ENCODE measurements at places on chromosomes 2 and 18. TPM values are rescaled to one million over a fixed set of nuclear protein-coding genes. Genes with fewer than 3 reads are reported as not detected.

GRCh38 chr2:168528469-168528868, 72.4 kb downstream of the CERS6 start:
- no peak for DNase-seq

- no peak for DNase-seq
These were observed 516.7 kb downstream of the NR4A2 start for GRCh38 chr2:155815851-155816250.

- DNase-seq: no peak
These were observed 243.9 kb upstream of the ID2 start for GRCh38 chr2:8437949-8438400.

DNA sequence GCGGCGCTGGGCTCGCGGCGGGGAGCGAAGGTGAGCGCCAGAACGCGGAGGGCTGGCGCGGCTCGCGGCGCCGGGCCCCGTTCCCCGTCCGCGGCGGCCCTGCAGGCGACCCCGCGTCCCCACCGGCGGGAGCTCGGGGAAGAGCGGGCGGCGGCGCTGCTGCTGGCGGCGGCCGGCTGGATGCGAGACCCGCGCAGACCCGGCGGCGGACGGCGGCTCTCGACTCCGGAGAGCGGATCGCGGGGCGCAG, 213 bp downstream of the DOK6 start:
- no peak for DNase-seq

DNA sequence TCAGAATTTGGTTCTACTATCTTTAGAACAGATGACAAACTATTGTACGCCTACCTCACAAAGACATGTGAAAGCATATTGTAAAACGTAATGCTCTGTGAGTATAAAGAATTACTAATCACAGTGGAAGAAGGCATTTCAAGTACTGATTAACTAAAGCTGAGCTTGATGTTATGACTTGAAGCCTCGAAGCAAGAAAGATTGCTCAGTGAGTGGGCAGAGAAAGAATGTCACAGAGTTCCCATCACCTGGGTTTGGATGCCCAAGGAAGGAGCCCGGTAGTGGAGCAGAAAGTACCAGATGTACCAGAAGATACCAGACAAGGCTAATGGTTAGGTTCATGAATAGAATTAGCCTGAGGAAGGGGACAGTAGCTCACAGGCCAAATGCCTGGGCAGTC, 39.5 kb upstream of the FAM110C start:
- no peak for DNase-seq

DNA sequence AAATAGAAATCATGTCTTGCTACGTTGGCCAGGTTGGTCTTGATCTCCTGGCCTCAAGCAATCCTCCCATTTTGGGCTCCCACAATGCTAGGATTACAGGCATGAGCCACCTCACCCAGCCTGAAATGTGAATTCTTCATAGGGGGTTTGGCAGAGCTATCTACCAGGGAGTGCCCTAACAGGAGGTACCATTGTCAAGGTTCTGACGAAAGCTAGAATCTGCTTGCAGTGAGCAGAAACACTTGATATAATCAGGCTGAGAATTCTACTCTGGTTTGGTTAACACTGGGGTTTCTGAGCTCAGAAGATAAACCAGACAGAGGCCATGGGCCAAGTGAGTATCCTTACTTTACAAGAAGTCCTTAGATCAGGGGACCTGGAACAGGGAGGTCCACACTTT, 7.2 kb upstream of the LAMA3 start:
- DNase-seq: no peak

DNA sequence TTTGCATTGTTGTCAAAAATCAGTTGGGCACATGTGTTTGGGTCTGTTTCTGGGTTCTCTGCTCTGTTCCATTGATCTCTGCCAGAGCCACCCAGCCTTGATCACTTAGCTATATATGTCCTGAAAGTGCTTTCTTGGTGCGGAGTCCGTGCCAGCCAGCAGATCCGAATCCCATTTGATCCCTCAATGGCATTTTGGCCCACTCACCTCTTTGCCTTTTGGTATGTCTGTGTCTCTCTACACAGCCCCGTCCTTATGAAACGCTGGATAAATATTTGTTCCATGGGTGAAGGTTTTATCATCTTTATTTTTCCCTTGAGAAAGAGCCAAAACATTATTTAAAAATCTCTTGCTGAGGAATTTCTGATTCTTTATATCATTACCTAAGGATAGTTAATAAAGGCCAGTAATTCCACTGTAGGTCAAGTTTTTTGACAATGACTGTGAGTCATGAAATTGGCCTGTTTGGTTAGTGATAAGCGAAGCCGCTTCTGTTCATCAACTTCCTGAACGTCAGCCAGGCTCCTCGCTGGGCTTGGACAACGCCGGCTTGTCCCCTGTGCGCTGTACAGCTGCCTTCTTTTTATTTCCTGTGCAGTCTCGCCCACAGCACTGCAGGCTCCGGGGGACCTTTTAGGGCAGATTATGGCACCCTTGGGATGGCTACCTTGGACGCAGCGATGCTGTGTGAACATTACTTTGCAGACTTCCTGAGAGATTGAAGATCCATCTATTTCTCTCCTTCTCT, 24.9 kb downstream of the MTCL1 start:
- DNase-seq: no peak

DNA sequence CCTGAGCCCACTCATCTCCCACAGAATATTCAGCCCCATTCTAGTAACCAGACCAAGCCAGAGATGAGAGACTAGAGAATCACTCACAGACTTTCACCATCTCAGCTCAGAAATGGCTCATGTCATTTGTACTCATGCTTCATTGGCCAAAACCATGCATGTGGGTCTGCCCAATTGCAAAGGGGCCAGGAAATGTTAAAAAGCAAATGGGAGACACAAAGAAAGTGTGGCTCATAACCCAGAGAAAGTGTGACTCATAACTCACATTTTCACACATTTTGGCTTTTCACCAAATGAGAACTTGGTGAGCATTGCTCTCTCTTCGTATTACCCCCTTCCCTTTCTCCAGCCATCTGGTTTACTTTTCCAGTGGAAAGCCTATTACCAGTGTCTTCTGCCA, 66.2 kb downstream of the MDH1 start:
- DNase-seq: no peak

GRCh38 chr2:182917924-182918323, 51.5 kb upstream of the FRZB start:
- DNase-seq: no peak

- DNase-seq: no peak
These were observed 34.9 kb upstream of the AFTPH start for GRCh38 chr2:64489081-64489751.

GRCh38 chr2:206979365-206979764, 40.0 kb downstream of the CPO start:
- no peak for DNase-seq

- no peak for DNase-seq
These were observed 499.3 kb downstream of the PID1 start for GRCh38 chr2:228771774-228772173.

- no peak for DNase-seq
These were observed 879.2 kb upstream of the DDX18 start for GRCh38 chr2:116935097-116935814.

- DNase-seq: no peak
These were observed 987.2 kb upstream of the CELF4 start for GRCh38 chr18:38552732-38553321.

DNA sequence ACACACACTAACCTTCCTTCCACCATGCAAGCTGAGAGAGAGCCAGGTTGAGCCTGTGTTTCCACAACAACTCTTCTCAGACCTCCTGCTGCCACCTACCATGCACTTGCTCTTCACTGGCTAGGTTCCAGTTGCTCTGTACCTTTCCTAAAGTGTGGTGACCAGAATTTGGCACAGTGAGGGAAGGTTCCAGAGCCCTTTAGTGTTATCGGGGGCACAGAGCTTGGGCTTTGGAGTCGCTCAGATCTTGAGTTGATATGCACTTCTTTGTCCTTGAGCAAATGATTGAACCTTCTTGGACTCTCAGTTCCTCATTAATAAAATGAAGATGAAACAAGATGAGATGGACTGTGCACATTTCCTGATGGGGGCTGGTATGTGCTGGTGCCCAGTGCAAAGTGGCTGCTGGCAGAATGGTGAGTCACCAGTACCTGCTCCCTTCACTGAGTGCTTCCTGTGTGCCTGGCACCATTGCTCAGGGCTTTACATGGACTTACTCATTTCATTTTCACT, 47.1 kb downstream of the NEDD4L start:
- no peak for DNase-seq

DNA sequence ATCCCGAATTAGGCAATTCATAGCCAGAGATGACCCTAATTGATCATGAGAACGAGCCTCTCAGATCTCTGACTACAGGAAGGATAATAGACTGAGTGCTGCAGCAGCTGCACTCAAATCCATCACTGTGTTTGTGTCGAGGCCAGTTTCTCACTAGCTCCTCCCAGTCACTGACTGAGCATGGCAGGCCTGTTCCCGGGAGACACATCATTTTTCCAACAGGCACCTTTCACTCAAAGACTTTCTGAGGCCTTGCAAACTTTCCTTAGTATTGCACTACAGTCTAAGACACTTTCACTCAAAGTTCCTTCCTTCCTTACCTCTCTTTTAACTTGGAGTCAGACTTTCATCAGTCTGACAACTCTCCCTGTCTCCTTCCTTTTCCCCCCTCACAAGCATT, 13.7 kb downstream of the SOS1 start:
- no peak for DNase-seq

- no peak for DNase-seq
These were observed 25.1 kb downstream of the INPP5D start for GRCh38 chr2:233085037-233085838.

NEURL3 gene
- not detected for total RNA-seq

CCDC178 gene
- total RNA-seq: 1.1 TPM

CDH7 gene
- total RNA-seq: not detected

NEU2 gene
- total RNA-seq: not detected

ANKRD29 gene
- total RNA-seq: 10.1 TPM

CFAP221 gene
- not detected for total RNA-seq

ATP5MC3 gene
- 199 TPM for total RNA-seq

ALPG gene
- not detected for total RNA-seq

GLI2 gene
- total RNA-seq: 2.7 TPM

TLX2 gene
- not detected for total RNA-seq

TAF4B gene
- total RNA-seq: 5.9 TPM

Data from esophagus squamous epithelium (tissue), 5 donors.